ENCODE measurements at places on chromosomes 4 and X.

GRCh38 chr4:125789023-125789422, 474.3 kb downstream of the FAT4 start:
- DNase-seq, result no peak

DNA sequence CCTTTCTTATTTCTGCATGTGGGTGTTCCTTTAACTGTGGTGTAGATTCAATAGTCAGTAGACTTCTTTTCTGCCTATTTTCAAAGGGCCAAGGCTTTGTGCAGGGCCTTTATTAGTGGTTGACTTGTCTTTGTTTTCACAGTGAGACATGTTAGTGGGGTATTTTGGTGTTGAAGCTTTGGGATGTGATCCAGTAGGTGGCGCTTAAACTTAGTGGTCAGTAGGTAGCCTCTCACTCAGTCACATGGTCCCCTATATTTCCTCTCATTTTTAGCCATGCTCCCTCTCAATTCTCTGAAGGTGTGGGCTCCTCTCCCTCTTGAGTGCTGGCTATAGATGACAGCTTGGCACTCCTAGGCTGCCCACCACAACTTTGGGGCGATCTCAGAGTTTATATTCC, 23.4 kb upstream of the SLC10A7 start:
- peak; percentile 43 for DNase-seq

DNA sequence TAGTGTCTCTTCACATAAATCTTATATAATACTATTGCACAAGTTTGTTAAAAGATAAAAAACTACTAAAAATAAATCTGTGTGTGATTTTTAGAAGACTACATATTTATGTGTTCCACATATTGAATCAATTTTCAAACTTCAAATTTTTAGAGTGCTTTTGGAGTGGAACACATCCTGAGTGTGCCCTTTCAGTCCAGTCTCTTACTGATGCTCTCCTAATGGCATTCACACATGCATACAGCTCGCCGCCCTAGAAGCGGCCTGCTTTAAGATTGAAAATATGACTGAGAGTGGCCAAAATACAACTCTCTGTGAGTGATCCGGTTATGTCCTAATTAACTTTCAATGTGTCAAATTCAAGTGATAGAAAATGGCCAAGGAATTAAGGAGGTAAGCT, 628.8 kb downstream of the ANKRD50 start:
- no peak for DNase-seq

DNA sequence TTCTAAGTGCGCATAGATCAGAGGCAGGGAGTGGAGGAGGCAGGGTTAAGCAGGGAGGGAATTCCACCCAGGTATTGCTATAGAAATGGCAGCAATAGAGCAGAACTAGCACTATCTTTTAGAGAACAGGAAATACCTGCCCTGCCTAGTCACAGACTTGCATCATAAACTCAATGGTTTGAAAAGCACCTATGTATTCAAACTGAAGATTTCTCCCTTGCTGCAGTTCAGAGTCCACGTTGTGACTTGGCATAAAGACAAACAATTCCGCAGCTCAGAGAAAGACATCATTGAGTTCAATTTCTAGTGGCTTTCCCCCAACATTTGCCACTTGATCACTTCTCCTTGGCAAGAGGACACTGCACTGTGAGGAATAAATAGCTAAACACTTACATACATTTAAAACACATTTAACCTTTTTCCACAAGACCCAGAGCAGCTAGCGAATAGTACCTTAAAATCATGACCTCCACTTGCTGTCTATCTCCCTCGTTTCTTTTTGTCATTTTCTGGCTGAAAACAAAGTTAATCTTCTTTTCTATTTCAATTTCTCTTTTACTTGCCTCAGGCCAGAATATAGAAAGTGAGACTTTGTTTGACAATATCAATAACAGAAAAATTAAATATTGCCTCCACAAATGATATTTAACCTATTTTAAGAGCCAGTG, 42.4 kb downstream of the SLC7A11 start:
- DNase-seq, result no peak

- no peak for DNase-seq
Measured at GRCh38 chr4:173211222-173211621, 42.6 kb downstream of the GALNT7 start.

Measured in AML-193 (cell line).